Activated CD8-positive, alpha-beta T cell treated with anti-CD3 and anti-CD28 coated beads for 36 hours (primary cell): ENCODE measurements at places on chromosomes 1 and 21.

DNA sequence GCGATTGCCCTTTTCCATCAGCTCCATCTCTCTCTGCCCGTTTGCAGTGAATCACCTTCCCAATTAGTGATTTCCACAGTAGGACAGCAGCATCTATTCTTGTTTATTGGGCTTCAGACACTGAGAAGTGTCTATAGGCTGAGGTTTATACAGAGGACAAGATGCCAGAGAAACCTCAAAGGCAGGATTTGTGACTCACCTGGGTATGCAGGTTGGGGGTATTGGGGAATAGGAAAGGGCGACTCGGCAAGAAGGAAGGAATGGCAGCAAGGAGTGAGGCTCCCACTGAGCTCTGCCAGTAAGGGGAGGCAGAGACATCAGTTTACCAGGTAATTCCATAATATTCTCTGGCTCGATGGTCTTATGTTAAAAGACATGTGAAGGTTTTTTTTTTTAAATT is 25.3 kb upstream of the ABCA4 start:
- H3K4me1 ChIP-seq, result no peaks in the 10 kb centered on the region
- H3K4me3 ChIP-seq, result no peak overlapping the region
- no peak overlapping the region for H3K27ac ChIP-seq
- no peak for DNase-seq
- H3K36me3 ChIP-seq, result no peaks in the 10 kb centered on the region

DNA sequence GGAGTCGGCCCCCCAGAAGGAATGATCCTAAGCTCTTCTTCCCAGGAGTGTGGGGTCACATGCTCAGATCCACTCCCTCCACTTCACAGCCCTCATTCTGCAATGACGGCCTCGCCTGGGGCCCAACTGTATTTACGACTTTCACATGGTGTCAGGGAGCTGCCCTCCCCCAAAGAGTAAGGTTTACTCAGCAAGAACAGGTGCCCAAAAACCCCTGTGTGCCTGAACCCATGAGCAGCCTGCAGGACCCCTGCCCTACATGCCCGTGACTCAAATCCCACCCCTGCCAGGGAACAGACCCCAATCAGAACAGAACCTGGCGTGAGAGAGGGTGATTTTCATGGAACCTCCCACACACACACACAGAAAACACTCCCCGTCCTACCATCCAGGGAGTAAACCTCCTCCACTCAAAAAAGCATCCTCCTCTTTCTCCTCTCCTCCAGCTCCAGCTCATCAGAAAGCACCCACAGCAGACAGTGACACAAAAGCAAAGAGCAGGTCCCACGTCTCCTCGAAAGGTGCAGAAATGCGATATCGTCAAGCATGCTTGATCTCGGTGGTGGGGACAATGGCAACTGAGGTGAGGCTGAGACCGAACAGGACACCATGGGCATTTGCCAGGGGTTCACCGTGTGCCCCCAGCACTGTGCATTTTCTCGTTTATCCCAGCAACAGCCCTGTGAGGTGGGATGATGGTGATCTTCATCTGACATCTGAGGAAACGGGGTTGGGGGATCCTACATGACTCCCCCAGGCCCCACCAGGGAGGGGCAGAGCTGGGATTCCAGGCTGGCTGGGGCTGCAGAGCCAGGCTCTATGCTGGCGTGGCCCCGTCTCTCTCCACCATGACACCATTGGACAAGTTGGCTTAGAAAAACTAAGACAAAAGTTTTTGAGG is 397.9 kb downstream of the NPHP4 start:
- no peaks in the 10 kb centered on the region for H3K4me1 ChIP-seq
- no peak overlapping the region for H3K4me3 ChIP-seq
- no peaks in the 10 kb centered on the region for H3K36me3 ChIP-seq
- no peak for DNase-seq
- no peak overlapping the region for H3K27ac ChIP-seq

DNA sequence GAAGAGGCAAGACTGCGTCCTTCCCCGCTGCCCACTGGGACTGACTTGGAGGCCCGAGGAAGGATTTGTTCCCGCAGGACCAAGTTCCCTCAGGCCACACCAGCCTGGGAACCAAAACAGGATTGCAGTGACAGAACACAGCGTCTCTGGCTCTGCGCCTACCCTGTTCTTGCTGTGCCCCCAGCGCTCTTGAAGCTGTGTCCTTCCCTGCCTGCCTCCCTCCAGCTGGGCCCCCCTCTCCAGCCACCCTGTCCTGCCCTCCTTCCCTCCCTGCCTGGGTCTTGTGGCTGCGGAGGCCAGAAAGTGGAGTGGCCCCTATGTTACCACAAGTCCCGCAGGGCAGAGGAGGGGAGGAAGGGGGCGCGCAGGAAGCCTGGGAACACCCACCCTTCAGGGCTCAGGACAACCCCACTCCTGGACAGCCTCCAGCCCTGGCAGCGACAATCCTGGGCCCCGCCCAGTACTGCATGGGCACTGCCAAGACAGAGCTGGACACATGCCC is 164.9 kb downstream of the DYRK1A start:
- H3K4me1 ChIP-seq, result peaks cover 9% of the 10 kb centered on the region
- H3K27me3 ChIP-seq, result peaks cover 40% of the 10 kb centered on the region
- DNase-seq, result no peak
- H3K27ac ChIP-seq, result no peak overlapping the region
- no peaks in the 10 kb centered on the region for H3K36me3 ChIP-seq

GRCh38 chr1:232432313-232432712 is 197.6 kb downstream of the SIPA1L2 start:
- H3K36me3 ChIP-seq, result no peaks in the 10 kb centered on the region
- no peak for DNase-seq
- no peak overlapping the region for H3K27ac ChIP-seq
- peaks cover 2% of the 10 kb centered on the region for H3K27me3 ChIP-seq
- no peak overlapping the region for H3K4me3 ChIP-seq
- no peaks in the 10 kb centered on the region for H3K4me1 ChIP-seq

- H3K36me3 ChIP-seq, result peaks cover 13% of the 10 kb centered on the region
- no peaks in the 10 kb centered on the region for H3K27me3 ChIP-seq
- peak overlapping the region; percentile 80 for H3K4me3 ChIP-seq
- DNase-seq, result peak; percentile 37
Measured at GRCh38 chr1:39409055-39409816, 82.2 kb upstream of the BMP8A start.

DNA sequence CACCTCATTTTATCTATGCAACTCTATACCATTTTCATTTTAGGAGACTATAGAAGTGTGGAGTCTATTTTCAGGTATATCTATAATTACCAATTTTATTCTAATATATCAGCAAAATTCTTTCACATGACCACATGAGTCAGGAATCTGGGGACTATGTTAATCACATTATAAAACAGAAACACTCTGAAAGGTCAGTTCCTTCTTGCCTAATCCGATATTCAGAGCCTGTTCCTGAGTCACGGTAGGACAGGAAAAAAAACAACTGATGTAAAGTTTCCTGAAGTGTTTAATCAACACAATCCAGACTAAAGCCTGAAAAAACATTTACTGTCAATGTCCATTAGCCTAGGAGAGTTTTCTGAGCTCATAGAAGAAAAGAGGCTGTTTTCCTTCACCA is 1902.3 kb downstream of the NCAM2 start:
- H3K27ac ChIP-seq, result no peak overlapping the region
- H3K27me3 ChIP-seq, result no peaks in the 10 kb centered on the region
- no peak overlapping the region for H3K4me3 ChIP-seq
- H3K4me1 ChIP-seq, result no peaks in the 10 kb centered on the region
- DNase-seq, result no peak
